Skin of body (tissue), 3 donors: ENCODE measurements at places on chromosomes 2 and 18. TPM values are rescaled to one million over a fixed set of nuclear protein-coding genes. Genes with fewer than 3 reads are reported as not detected.
A peak's percentile ranks its signal among the peaks of the same experiment; 100 is the strongest.

AGXT gene
- 0.10 TPM for total RNA-seq

GAREM2 gene
- 2.5 TPM for total RNA-seq

SULT1C2 gene
- total RNA-seq: 1.5 TPM

SLC4A5 gene
- 2.1 TPM for total RNA-seq

FER1L5 gene
- 0.10 TPM for total RNA-seq

LOXL3 gene
- 3.7 TPM for total RNA-seq

CPS1 gene
- total RNA-seq: 4.7 TPM

- no peak for DNase-seq
Measured at GRCh38 chr2:135066710-135067109, 14.6 kb downstream of the RAB3GAP1 start.

GRCh38 chr2:190121971-190122370, 59.4 kb upstream of the MSTN start:
- no peak for DNase-seq

- DNase-seq: no peak
Measured at GRCh38 chr2:236671896-236672562, 102.4 kb downstream of the ACKR3 start.

DNA sequence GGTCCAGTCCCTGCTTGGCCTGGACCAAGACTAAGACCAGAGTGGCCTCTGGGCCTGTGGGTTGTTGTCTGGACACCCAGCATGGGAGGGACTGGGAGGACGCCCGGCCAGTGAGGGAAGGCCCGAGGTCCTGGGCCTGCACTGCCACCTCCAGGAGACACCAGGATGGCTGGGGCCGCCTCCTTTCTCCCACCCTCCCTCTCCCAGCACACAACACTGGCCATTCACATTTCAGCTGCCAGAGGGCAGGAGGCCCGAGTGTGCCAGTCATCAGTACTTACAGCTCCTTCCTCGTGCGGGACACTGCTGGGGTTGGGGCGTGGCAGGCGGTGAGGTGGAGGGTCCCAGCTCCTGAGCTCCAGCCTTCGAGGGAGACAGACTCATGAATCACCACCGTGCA, 133.5 kb downstream of the ASB1 start:
- no peak for DNase-seq

GRCh38 chr2:72278046-72278445, 130.4 kb upstream of the CYP26B1 start:
- no peak for DNase-seq

DNA sequence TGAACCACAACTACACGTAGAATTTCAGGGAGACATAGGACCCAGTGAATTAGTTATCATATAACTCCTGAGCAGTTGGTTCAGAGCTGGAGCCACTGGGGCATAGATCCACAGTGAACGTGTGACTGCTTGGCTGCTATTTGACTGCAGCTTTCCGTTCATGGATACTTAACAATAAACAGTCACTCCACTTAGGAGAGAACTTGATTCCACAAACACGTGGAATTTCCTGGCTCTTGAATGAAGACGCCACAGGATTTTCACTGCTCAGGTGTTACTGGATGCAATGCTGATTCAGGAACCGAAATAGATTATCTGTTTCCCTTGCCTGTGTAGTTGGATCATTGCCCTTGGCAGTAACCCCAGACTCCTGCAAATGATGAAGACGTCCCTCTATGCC, 679.1 kb upstream of the ZEB2 start:
- DNase-seq: no peak

GRCh38 chr18:58788971-58789875, 75.5 kb upstream of the ZNF532 start:
- DNase-seq: peak; percentile 71

GRCh38 chr2:229725716-229726574, 11.6 kb upstream of the DNER start:
- no peak for DNase-seq

DNA sequence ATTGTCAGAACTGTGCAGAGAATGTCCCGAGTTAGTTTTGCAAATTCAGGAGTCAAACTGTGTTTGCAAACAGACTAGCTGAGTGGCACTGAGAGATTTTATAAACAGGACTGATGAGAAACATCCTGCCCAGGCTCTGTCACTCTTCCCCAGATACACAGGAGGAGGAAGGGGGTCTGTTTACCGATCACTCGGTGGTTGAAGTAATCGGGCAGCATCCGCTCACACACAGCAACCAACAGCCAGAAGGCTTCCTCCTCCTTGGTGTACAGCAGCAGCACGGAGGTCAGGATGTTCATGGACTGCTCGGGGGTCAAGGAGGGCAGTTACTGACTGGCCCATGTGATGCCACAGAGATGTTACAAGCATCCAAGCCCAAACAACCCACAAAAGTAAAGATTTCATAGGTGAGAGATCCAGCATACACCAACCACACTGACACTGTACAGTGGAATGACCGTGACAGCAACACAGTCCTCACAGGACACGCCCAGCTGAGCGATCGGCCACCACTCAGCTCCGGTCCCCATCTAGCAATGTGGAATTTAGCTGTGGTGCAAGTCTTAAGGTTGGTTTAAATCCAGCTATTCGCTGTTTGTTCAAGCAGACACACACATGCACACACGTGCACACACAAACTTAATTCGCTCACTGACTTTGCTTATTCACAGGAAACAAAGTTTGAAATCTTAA, 30.1 kb downstream of the RPL31 start:
- no peak for DNase-seq

GRCh38 chr2:3242747-3243369, 134.8 kb downstream of the EIPR1 start:
- DNase-seq: peak; percentile 21

GRCh38 chr2:190470256-190470826, 62.2 kb downstream of the MFSD6 start:
- no peak for DNase-seq

GRCh38 chr2:16123421-16123820, 183.1 kb downstream of the MYCN start:
- DNase-seq: no peak

DNA sequence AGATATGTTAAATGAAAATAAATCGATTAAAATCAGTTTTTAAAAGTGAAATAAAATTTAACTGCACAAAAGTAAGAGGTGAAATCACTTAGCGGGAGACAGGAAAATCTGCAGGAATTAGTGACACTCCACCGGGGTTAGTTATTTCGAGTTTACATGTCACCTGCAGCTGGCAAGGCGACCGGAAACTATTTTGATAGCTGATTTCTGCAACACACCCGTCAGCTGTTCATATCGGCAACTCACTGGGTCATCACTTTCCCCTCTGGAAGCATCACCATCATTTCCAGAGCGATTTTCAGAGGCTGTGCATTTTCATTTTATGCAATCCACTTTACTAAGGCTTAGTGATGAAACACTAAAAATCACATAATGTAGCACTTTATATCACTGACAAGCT, 52.9 kb downstream of the PXDN start:
- no peak for DNase-seq
